ENCODE measurements at places on chromosomes 7 and 10.

DNA sequence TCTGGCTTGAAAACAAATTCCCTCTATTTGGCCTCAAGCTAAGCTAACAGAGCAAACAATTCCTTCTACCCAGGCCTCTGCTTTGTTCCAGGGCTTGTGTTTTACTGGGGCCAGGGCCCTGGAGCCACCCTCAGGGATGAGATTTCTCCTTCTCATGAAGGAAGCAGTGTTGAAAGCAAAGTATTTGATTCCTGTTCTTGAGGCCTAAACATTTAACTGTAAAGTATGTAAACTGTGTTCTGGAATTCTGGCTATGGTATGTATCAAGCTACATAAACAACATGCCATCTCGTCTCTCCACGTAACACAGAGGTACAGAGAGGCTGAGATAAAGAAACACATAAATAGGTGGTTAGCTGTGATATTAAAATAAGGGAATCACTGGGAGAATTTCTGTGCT is 81.8 kb downstream of the HERPUD2 start:
- peak; percentile 38 for DNase-seq

- no peak for DNase-seq
These were observed 494.4 kb upstream of the SEMA3D start for GRCh38 chr7:85681241-85681640.

GRCh38 chr7:18210788-18211187 is 183.1 kb upstream of the PRPS1L1 start:
- DNase-seq = no peak

DNA sequence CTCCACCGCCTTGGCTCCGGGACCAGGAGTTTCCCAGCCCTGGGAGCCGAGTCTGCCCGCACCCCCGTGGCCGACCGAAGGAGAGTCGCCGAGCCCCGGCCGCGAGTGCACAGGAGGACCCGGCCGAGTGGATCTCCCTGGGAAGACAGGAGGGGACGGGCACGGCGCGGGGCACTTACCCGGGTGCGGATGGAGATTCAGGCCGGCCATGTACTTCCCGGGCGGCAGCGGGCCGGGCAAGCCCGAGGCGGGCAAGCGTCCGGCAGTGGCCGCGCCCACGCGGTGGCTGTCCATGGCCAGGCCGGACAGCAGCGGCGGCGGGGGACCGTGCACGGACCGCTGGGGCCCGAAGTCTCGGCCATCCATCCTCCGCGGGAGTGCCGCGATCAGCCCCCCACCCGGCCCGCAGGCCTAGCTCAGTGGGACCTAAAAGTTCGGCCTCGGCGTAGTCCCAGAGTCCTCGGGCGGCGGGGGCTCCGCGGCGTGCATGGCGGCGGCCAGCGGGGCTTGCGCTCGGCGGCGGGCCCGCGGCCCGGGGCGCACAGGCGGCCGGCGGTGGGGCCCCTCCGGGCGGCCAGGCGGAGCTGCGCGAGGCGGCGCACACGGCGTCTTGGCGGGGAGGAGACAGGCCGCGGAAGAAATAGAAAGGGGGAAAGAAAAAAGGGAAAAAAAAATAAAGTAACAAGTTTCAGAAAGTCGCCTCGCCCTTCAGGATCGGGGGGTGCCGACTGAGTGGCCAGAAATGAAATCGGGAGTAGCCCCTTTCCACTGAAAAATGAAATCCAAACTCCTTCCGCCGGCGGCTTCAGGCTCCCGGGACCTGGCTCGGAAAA is 2.5 kb downstream of the TNRC18 start:
- DNase-seq = no peak

- no peak for DNase-seq
These were observed 35.1 kb upstream of the NPVF start for GRCh38 chr7:25263337-25263736.

DNA sequence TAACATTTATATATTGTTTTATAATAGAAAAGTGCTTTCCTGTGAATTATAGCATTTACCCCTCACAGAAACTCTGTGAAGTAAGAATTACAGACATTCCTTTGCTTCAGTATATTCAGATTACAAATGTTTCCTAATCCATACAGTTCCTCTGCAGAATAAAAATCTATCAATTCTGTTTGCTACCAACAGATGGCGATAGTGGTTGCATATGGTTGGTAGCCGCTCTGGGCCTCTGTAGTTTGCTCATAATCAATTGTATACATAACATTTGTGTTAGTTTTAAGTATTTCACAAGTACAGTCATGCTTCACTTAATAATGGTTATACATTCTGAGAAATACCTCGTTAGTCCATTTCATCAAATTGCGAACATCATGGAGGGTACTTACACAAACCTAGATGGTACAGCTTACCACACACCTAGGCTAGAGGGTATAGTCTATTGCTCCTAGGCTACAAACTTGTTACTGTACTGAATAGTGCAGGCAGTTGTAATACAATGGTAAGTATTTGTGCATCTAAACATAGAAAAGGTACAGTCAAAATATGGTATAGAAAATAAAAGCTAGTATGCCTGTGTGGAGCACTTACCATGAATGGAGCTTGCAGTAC is 94.4 kb upstream of the STEAP4 start:
- no peak for DNase-seq
